NCI-H460 (cell line): ENCODE measurements at places on chromosomes 13 and 19.

DNA sequence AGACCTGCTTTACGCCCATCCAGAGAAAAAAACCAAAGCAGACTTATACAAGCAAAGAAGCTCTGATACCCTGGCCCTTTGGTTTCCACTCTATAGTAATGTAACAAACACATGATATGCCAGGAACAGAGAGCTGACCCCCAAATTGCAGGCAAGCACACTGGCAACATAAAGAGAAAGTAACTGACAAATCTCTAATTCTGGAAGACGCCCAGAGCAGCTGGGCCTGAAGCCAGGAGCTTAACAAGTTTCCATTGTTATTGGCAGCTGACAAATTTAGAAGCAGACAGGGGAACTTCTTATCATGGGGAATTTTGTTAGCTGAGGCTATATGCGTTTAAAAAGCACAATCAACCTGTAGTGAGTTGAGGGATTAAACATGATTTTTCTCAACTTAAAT lies 158.0 kb downstream of the DLEU7 start:
- DNase-seq = no peak

DNA sequence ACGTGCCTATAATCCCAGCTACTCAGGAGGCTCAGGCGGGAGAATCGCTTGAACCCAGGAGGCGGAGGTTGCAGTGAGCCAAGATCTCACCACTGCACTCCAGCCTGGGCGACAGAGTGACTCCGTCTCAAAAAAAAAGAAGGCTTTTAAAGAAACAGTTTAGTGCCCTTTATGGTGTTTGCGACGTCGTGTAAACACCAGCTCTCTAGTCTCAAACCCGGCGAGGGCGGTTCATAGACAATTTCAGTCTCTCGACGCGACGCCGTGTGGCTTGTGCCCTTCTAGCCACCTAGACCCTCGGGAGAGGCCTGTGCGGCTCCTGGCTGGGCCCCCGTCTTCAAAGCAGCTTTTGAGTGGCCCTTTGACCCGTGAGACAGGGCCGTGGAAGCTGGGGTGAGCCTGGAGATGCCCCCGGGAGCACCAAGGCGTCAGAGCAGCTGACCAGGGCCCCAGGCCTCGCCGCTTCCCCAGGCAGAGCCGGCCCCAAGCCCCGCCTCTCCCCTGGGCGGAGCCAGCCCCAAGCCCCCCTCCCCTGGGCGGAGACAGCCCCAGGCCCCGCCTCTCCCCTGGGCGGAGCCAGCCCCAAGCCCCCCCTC lies 5.0 kb upstream of the MADCAM1 start:
- no peak for DNase-seq

GRCh38 chr13:111399776-111400538 lies 79.5 kb downstream of the TEX29 start:
- DNase-seq = no peak

DNA sequence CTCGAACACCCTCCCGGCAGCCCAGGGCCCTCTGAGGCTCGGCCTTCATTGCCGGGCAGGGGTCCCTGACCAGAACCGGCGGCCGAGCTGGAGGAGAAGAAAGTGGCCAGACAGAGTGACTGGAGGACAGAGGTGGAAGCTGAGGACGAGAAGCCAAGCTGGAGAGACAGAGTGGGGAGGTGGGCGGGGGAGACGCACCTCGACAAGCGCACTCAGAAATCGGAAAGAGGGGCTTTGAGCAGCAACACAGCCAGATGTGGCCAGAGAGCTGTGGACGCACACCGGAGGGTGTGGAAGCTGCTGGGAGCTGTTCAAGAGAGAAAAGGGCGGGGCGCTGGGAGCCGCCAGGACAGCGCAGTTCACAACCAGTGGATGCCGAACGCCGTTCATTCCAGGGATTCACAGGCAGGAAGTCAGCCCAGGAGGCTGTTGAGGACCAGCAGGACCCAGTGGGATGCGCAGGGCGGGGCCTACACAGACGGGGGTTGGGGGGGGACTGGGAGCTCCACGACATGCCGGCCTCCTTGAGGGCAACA lies 28.2 kb upstream of the C13orf46 start:
- no peak for DNase-seq

- DNase-seq = no peak
Observed at GRCh38 chr13:35964011-35964862, 166.9 kb downstream of the DCLK1 start.
